ENCODE measurements at places on chromosomes 12 and 14.

GRCh38 chr14:68386446-68386845, 406.4 kb downstream of the ZFP36L1 start:
- no peak for DNase-seq

- DNase-seq: no peak
These were observed 19.7 kb upstream of the TDRD9 start for GRCh38 chr14:103908580-103908979.

GRCh38 chr12:88298761-88299242, 156.7 kb downstream of the TMTC3 start:
- no peak for DNase-seq

DNA sequence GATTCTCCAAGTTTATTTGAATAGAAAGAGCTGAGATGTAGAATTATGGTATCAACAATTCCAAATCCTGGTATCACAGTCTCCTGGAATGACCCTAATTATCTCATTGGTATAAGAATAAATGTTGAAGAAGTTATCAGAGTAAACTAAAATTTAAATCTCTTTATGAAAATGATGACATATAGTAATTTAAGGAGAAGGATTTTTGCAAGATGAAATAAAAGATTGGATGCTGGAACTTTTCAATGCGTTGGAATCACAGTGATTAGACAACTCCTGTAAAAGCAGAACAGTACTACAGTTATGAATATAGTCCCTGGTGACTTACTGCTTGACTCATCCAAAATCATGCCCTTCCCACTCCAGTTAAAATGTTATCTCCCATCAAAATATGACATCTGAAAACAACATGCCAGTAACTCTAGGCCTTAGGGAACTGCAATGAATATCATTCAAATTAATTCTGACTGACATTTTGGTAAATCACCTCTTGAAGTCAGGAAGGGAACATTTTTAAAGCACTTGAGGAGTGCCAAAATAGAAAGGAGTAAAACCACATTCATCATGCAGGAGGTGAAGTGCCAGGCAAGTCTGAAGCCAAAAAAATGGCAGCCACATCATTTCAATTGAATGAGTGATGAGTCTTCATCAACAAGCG, 197.8 kb upstream of the PRKD1 start:
- DNase-seq: no peak

DNA sequence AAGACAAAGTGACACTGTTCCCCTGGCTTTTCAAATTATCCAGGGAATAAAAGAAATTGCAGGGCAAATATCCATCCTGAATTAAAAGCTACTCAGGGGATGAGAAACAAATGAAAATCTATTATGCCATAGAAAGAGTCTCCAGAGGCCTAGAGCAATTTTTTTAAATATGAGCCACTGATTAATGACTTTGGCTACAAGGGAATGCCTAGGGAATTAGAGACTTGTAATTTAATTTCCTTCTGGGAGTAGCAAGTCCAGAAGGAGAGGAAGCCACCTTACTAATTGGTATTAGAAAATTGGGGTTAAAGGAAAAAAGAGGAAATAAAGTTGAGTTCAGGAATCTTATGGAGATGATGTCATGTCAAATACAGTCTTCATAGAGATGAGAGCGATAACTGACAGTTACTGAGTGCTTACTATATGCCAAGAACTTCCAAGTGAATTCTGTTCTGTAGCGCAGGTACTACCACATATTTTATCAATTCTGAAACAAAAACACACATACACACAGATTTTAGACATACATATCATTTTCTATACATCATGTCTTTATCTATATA, 304.4 kb downstream of the DUSP6 start:
- DNase-seq: no peak

GRCh38 chr14:62462988-62463387, 582.3 kb downstream of the KCNH5 start:
- no peak for DNase-seq

GRCh38 chr14:56271970-56272369, 153.8 kb downstream of the PELI2 start:
- no peak for DNase-seq

GRCh38 chr14:56491299-56492285, 88.0 kb upstream of the TMEM260 start:
- DNase-seq: peak; percentile 56

- DNase-seq: no peak
These were observed at the start of gene TGM1 for GRCh38 chr14:24262821-24263733. TGM1 (minus strand) TSS chr14:24263177; CDS start chr14:24262352, 825 bp downstream.

- DNase-seq: no peak
These were observed 23.6 kb downstream of the IRF2BPL start for GRCh38 chr14:77004711-77005460.

DNA sequence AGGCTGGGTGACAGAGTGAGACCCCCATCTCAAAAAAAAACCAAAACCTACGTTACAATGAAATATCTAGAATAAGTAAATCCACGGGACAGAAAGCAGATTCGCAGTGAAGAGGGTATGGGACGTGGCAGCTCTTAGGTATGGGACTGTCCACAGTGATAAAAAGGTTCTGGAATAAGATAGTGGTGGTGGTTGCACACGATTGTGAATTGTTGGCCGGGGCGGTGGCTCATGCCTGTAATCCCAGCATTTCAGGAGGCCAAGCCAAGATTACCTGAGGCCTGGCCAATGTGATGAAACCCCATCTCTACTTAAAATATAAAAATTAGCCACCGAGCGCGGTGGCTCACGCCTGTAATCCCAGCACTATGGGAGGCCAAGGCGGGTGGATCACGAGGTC, 76.3 kb downstream of the KDM2B start:
- DNase-seq: no peak

DNA sequence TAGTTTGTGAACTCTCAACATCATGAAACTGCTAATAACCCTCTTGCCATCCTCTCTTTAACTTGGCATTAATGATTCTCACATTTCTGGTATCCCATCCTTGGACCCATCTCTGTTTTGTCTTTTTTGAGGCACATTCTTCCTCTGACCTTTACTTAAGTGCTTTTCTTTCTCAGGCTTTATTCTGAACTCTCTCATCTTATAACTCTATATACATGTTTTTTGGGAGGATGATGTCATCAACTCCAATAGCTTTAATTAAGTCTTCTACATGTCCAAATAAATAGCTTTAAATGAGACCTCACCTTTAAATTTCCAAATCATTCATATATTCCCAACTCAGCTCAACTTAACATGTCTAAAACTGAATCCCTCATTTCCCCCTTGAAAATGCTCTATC, 88.4 kb downstream of the PPFIA2 start:
- DNase-seq: no peak
